ENCODE measurements at places on chromosomes 7 and 10. TPM values are rescaled to one million over a fixed set of nuclear protein-coding genes. Genes with fewer than 3 reads are reported as not detected.

Gene NUTM2E
- polyA plus RNA-seq, result 0.01 TPM

- DNase-seq, result no peak
Observed at GRCh38 chr10:122191936-122192541, 79.1 kb upstream of the BTBD16 start.

- DNase-seq, result no peak
Observed at GRCh38 chr7:74018246-74018895, 9.6 kb upstream of the ELN start.

GRCh38 chr7:29289156-29290021 lies 94.8 kb downstream of the CHN2 start:
- peak; percentile 37 for DNase-seq

DNA sequence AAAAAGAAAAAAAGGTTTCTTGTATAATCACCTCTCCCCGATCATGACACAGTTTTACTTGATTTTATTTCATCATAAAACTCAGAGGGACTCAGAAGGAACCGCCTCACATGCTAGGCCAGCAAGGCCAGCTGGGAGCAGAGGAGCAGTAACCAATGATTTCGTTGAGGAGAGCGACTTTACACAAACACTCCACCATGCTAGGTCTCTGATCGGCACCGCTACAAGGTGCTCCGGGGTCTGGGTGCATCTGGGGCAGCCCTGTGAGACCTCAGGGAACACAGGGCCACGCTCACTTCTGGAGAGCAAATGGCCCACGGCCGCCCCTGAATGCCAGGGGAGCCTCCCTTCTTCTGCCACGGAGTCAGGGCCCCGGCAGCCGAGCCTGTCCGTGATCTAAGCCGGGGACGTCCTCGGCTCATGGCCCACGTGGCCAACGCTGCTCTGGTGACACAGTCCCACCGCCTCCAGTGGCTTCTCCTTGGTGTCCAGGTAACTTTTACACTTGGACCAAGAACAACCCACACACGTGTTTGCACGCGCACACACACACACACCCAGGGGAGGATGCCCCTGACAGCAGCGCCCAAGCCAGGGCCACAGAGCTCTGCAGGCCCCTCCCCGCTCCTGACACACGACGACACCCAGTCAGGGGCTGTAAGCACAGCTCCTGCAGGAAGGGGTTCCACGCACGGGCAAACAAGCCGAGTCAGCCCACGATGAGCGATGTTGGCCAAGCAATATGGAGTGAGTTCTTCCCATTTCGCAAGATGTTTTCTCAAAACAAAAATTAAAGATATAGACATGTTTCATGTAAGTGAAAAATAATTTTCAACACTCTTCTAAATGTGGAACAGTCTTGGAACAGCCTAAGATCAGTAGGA lies 332.3 kb downstream of the DNAJB6 start:
- no peak for DNase-seq
